ENCODE measurements at places on chromosomes 2 and 18.

DNA sequence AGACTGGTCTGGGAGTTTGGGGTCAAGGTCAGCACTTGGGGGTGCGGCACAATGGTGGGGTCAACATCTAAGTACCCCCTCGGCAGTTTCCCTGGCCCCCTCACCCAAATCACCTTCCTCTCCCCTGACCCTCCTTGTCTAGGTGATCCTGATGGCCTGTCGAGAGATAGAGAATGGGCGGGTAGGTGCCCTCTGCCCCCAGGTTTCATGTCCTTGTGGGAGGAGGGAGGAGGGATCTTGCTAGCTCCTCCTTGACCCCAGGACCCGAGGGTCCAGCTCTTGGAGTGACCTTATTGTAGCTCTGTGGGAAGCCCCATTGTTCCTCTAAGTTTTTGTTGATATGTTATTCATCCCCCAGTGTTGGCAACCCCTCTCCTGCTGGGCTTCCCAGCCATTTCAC lies 3.6 kb downstream of the PTPN18 start:
- no peak for DNase-seq

DNA sequence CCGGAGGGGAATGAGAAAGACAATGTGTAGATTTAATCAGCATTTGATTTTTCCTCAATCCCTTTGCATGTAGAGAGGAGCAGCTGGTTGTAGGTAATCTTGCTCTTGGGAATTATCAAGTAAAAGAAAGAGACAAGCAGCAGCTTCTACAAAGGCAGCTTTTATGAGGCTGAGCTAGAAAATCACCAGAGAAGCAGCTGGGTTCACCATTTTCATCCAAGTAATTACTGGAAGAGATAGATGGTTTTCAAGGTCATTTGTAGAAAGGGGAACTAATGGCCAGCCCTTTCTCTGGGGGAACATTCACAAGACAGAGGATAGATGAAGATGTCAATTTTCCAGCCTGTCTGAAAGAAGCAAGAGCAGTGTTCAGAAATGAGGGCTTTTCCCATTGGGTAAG lies 113.0 kb downstream of the RND3 start:
- DNase-seq = no peak

GRCh38 chr18:44238454-44238853 lies 442.2 kb upstream of the SETBP1 start:
- DNase-seq = no peak

DNA sequence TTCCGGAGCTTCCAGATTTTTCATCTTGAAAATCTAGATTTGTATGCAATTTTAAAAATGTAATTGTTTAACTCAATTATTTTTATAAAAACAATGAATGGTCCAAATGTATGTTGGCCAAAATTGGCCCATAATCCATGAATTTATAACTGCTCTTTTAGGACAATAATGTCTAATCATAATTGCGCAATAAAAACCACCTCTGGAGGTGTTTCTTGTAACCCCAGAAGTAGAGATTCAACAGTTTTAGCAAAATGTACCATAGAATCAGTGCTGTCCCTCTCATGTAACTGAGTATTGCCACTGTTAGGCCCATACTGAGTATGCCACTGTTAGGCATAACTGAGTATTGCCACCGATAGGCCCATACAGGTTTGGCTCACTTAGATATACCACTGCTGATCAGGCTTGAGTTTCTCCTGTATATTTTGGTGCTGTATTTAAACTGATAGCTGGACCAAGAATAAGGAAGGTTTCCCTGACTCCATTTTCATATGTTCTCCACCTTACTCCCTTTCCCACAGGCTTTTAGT lies 70.8 kb upstream of the EPB41L5 start:
- DNase-seq = no peak

DNA sequence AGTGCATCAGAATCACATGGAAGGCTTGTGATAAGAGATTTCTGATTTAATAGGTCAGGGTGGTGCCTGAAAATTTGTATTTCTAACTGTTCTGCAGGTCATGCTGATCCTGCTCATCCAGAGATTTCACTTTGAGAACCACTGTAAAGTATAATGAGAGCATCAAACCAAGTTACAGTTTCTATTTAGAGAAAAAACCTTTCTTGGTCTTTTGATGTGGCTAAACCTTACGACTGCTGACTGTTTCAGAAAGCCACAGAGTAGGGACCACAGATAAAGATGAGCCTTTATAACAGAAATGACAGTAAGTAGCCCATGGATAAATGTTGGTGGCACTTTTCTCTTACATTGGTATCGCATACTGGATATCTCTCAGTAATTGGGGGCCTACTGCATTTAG lies 109.4 kb upstream of the FANCL start:
- no peak for DNase-seq

DNA sequence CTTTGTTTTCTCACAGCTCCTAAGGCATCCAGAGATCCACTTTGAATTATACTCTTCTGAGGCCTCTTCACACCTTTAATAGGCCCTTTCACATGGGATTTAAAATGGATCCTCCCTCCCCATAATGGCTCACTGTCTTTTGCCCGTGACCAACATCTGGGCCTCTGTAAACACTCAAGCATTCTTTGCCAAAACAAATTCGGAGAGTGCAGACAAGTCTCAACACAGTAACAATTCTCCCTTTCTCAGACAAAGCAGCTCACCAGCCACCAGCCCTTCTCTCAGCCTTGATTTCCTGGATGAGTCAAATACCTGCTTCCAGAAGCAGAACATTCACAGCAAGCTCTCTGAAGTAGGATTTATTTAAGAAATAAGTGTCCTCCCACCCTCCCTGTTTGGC lies 14.0 kb upstream of the IMP4 start:
- DNase-seq = peak; percentile 55

- DNase-seq = no peak
Measured at GRCh38 chr2:140734992-140735391, 1395.8 kb downstream of the LRP1B start.

- DNase-seq = no peak
Measured at GRCh38 chr2:97788986-97789644, 75.7 kb downstream of the ZAP70 start.

GRCh38 chr2:26720322-26721114 lies 28.0 kb downstream of the KCNK3 start:
- no peak for DNase-seq

DNA sequence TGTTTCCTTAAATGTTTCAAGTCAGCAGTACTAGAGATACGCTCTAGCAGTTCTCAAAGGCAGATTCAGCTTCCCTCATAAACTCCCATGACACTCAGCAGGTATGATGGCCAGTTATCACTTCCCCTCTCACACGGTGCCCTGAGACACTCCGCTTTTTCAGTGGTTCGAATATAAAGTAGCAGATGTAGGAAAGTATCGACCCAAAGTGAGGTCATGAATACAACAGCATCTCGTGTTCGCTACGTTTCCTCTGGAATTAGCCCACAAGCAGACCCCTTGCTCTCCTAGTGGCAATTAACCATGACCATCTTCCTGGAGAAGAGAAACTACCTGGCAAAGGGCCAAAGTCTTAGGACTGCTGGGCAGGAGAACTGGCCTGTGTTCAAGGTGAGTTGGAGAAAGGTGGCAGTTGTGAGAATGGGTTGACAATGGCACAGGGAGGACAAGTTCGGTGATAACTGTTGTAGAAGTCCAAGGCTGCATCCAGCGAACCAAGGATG lies 9.3 kb upstream of the AGBL5 start:
- peak; percentile 66 for DNase-seq

- DNase-seq = no peak
Measured at GRCh38 chr2:105487142-105488069, 88.6 kb upstream of the FHL2 start.

GRCh38 chr2:85419009-85419675 lies 628 bp downstream of the SH2D6 start:
- DNase-seq = no peak

- no peak for DNase-seq
Measured at GRCh38 chr2:221529943-221530652, 42.0 kb downstream of the EPHA4 start.

DNA sequence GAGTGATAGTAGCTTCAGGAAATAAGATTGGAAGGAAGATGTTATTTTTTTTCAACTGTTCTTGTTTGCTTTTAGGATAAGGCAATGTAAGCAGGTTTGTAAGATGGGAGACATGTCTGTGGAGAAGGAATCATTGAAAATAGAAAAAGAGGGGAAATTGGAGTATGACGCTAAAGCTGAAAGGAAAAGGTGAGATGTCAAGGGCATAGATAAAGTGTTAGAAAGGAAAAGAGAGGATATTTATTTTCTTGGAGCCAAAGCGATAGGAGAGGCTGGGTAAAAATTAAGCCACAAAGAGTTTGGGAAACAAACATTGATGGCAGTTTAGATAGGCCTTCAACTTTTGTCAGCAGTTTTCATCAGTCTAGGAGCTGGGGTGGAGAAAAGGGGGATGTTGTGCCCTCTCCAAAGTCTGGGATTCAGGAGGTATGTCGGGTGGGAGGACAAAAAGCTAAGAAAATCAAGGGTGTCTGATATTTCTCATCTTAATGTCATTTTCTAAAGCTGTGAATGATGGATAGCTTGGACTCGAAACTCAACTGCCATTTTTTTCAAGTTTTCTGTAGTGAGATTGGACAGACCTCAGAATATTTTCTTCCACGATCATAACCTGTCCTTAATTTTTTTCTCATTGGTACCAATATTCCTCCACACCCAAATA lies 63.3 kb downstream of the MAPRE2 start:
- no peak for DNase-seq

GRCh38 chr2:194545978-194546377 lies 1111.0 kb upstream of the SLC39A10 start:
- no peak for DNase-seq

GRCh38 chr2:152453129-152453911 lies 118.3 kb downstream of the FMNL2 start:
- no peak for DNase-seq

- no peak for DNase-seq
Measured at GRCh38 chr2:230961091-230961491, 34.8 kb upstream of the SPATA3 start.

GRCh38 chr2:173823543-173823939 lies 141.6 kb downstream of the SP3 start:
- DNase-seq = no peak

DNA sequence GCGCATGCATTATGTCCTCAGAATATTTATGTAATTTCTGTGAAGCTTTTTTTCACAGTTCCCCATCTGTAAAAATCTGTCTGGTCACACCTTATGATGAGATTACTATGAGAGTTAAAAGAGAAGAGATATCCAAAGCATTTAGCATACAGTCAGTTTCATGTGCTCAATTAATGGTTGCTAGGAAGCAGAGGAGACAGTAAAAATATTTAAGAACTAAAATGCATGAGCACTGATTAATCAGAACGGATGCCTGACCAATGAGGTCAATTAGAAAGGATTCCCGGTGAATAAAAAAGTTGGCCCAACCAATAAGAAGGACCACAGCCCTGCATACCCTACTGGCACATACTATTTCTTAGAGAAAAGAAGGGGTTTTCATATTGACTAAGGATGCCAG lies 12.0 kb upstream of the CRIM1 start:
- DNase-seq = no peak

DNA sequence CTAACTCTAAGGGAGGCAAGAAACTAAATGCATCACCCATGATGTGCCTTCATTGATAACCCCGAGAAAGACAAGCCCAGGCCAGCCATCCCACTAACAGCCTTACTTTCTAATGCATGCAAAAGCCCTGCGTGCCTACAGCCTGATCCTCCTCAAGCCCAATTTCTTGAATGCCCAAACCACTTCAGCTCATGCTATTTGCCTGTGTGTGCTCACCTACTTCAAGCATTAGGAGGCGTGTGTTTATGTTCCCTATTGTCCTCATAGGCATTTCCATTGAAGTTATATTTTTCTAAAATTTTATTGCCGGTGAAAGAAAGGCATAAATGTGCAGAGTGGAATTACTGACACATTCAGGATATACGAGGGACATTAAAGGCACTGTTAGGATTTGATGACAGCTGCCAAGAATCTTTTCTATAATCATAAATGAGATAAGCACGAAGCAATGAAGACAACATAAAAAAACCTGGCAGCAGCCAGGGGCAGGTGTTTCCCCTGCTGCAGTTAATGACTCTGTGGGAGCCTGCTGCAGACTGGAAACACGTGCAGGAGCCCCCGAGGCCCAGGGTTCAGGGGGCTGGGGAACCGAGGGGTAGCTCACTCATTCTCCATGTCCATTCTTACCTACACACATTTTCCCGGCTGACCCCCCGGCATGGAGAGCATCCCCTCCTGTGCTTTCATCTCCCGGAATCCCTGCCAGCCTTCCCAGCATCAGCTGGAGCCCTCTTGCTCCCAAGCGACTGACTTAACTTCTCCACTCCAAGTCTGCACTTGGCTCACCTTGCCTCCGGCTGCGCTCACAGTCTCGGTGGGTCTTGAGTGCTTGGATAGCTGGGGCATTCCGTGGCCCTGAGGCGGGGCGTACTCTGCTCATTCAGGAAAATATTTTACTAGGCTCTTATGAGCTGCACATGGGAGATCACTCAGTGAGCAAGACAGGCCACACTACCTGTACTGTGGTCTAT lies 292.3 kb upstream of the SIX2 start:
- DNase-seq = peak; percentile 90

GRCh38 chr2:132415915-132416722 lies 486 bp upstream of the GPR39 start:
- DNase-seq = peak; percentile 54

DNA sequence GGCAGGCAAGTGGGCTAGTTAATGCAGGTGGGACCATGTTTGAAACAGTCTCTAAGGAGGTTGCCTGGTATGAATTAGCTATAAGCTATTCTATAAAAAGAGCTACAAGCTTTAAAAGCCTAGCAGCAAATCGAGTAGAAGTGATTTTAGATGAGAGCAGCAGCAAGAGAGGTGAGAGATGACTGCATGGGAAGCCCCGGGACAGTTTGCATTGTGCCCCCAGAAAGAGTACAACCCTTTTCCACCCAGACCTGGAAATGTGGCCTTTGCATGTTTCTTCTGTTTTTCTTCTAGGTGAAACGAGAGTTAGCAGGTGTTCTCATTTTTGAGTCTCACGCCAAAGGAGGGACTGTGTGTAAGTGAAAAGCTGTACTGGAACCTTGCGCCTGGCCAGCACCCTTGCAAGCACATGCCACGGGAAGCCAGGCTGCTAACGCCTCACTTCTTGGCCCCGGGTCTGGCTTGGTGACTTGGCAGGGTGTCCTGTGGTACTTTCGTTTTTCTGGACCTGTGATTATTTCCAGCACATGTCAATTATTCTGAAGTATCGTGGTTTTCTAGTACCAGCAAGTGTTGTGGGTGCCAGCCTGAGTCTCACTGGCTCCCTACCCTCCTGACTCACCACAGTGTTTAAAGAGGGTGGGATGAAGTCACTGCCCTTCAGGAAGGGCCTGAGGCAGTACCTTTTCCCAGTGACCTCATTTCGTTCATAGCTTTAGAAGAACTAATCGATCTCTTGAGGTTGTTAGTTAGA lies 90.3 kb upstream of the MAP3K20 start:
- no peak for DNase-seq

GRCh38 chr18:5524660-5525059 lies 19.1 kb downstream of the EPB41L3 start:
- DNase-seq = no peak
